ENCODE measurements at places on chromosomes 1 and 21.

DNA sequence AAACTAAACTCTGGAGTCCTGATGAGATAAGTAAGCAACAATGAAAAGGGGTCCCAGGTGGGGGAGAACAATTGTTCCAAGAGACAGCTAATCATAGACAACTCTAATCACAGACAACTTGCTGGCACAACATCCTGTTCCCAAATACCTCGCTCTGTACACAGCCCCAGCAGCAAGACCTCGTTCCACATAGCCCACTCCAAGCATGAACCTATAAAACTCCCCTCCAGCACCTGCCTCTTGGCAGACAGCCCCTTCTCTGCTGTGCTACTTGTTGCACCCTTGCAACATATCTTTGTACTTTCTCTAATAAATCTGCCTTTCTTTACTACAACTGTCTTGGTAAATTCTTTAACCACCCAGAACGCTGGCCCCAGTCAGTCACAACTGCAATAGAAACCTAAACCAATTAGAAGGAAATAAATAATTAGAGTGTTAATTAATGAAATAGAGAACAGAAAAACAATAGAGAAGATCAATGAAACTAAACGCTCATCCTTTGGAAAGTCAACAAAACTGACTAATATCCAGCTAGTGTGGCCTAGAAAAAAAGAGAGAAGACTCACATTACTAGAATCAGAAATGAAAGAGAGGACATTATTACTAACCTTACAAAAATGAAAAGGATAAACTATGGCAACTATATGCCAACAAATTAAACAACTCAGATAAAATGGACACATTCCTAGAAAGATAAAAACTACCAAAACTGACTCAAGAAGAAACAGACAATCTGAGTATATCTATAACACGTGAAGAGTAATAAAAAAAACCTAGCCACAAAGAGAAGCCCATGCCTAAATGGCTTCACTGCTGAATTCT, 36.1 kb downstream of the LRRC40 start:
- no peak for DNase-seq

DNA sequence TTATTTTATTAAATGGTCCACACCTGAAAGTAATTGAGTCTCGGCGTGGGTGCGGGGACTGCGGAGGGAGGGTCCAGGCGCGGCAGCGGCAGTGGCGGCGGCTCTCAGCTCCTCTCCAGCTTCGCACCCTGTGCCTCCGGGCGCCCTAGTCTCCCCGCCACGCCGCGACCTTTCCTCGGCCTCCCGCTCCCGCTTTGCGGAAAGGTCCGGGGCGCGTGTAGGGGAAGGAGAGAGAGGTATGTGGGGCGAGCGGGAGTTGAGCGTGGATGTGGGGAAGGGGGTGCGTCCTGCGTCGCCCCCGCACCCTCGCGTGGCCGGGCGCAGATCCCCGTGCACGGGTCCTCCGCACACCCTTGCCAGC, 13.4 kb upstream of the ALX3 start:
- DNase-seq: no peak

DNA sequence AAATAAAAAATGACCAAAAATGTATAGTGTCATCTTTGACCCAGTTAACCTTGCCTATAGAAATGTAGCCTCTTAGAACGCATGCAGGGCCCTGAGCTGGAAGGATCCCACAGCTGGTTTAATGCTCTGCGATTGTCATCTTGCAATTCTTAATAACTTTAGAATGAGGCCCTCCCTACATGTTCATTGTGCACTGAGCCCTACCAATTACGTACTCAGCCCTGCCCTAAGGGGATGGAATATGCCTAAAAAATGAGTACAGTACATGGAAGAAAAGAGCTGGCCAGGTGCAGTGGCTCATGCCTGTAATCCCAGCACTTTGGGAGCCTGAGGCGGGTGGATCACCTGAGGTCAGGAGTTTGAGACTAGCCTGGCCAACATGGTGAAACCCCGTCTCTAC, 57.8 kb upstream of the BCAR3 start:
- no peak for DNase-seq

- DNase-seq: no peak
These were observed 1.7 kb upstream of the PRDM16 start for GRCh38 chr1:3067301-3067670.

DNA sequence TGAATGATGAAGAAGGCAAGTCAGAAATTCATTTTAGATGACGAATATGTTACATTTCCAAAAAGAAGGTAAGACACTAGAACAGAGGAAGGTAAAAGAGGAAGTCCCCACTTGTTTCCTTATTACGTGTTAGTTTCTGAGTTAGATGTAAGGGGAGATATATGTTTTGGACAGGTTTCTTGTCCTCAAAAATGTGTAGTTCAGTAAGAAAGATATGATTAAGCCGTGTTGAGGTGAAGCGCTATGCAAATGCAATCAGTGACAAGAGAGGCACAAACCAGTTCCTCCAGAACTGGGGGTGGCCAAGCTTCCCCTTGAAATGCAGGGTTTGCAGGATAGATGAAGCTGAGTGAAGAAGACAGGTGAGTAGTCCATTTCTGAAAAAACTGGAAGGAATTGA, 293.3 kb upstream of the RUNX1 start:
- no peak for DNase-seq

GRCh38 chr1:201560328-201561194, 21.6 kb downstream of the NAV1 start:
- no peak for DNase-seq

- DNase-seq: no peak
These were observed 19.6 kb downstream of the TMCC2 start for GRCh38 chr1:205247130-205247921.

GRCh38 chr1:27144920-27145661, 9.8 kb downstream of the SLC9A1 start:
- no peak for DNase-seq

- no peak for DNase-seq
These were observed 62.5 kb upstream of the CNN3 start for GRCh38 chr1:94989398-94989797.

DNA sequence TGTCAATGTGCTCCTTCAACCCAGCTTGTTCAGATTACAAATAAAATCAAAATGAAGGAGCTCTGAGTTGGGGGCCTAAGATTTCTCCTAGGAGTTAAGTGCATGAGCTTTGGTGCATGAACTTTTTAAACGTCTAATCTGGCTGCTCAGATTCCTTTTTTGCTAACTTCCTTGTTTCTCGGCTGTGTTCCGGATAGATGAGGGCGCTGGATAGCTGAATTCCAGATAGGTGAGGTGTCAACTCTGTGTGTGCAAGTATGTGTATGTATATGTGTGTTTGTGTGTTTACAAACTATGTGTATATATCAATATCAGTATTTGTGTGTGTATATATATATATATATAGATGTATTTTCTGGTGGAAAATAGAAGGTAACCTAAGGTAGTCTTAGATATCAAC, 37.5 kb upstream of the RCAN3 start:
- no peak for DNase-seq

DNA sequence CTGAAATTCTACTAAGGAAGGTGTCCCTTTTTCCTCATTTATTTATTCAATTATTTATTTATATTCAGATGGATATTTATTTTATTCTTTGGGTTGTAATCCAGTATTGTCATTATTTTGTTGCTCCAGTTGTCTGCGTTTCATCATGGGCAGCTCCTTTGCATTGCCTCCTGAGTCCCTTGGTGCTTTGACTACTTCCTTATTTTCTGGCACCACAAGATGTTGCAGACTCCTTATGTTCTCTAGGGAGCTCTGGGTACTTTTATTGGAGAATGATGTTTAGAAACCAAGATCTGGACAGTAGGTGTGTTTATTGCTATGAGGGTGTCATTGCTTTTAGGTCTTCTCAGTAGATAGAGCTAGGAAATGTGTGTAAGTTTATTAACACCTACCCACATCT, 59.9 kb upstream of the ERRFI1 start:
- no peak for DNase-seq

- no peak for DNase-seq
These were observed 80.2 kb downstream of the COLGALT2 start for GRCh38 chr1:183957216-183957830.

DNA sequence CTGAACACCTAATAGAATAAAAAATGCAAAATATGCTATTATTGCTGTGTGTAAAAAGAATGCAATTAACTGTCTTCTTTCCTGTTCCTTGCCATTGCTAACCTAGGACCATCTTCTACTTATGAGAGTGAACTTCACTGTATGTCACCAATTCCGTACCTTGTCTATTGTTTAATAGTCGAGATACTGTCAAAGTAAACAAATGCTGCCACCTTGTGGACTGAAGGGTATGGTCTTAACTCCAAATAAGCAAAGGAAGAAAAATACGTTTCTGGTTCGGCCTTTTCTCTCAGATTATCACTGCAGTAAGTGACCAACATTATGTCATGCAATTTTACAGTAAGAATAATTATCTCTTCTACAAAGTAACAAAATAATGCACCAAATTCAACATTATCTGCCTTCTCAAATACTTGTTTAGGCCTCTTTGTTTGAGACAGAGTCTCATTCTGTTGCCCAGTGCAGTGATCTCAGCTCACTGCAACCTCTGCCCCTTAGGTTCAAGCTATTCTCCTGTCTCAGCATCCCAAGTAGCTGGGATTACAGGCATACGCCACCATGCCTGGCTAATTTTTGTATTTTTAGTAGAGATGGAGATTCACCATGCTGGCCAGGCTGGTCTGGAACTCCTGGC, 133.4 kb downstream of the COP1 start:
- DNase-seq: peak; percentile 14

GRCh38 chr1:234503193-234504050, 24.4 kb upstream of the TARBP1 start:
- no peak for DNase-seq

- no peak for DNase-seq
These were observed 159.5 kb downstream of the SLC45A1 start for GRCh38 chr1:8477166-8477982.

- no peak for DNase-seq
These were observed 18.4 kb upstream of the INPP5B start for GRCh38 chr1:37965301-37965700.

- no peak for DNase-seq
These were observed 31.3 kb downstream of the TRIM62 start for GRCh38 chr1:33150522-33150921.

DNA sequence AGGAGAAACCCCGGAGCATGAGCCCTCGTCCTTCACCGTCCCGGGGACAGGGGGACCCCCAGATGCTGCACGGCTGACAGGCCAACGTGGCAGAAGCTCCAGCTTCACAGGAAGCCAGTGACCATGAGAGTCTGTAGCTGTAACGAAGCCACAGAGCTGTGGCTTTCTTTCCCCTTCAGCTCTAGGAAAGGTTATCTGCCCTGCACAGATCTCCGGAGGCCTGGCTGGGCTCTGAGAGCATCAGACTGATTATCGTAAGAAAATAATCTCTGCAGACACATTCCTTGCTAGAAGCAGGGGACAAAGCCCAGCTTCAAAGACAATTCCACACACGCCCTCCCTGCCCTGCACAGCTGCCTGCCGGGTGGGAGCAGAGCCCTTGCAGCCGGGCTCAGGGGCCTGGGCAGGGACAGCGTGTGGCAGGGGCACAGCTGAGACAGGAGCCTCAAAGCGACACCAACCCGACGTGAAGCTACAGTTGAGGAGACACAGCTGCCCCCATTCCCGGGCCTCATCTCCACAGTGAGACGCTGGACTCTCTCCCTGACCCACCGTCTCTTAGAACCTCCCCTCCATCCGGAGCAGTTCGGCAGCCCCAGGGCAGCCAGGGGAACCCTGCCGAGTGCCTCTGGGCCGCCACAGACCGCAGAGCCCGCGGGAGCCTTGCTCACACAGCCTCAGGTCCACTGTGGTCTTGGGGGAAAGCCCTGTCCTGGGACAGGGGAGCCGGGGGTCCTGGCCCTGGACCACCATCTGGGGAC, 30.6 kb downstream of the POFUT2 start:
- no peak for DNase-seq

GRCh38 chr1:16258591-16259135, 21.7 kb upstream of the CPLANE2 start:
- no peak for DNase-seq

DNA sequence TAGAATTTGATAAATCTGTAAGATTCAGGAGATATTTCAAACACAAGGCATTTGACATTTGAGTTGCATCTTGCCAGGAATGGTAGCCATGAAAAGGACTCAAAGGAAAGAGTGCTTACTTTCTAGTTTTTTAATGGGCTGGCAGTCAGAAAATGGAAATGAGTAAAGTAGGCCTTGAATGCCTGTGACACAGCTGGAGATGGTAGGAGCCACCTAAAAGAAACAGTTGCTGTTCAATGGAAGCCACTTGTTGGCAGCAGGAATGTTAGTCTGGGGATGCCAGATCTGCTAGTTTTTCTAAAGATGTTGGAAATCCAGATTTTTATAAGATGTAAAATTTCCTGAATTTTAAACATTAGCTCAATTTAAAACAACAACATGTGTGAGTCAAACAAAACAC, 43.6 kb downstream of the CACHD1 start:
- DNase-seq: no peak

- no peak for DNase-seq
These were observed 21.4 kb upstream of the LYPD8 start for GRCh38 chr1:248776991-248777390.

GRCh38 chr1:233063462-233063861, 113.1 kb downstream of the NTPCR start:
- DNase-seq: no peak

DNA sequence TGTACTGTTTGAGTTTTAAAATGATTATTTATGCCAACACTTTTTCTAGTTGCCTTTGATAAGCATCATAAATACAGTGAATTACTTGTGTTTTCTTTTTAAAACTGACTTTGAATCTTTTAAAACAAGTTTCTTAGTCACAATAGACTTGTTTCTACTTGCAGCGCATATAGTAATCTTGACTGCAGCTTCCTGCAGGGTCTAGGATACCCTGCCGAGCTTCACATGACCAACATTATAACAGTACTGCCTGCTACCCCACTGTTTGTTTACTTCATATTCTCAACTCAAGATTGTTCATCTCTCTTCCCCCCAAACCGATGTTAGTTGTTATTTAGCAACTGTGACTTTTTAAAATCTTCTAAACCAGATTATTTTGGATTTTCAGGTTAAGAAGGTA, 751.3 kb upstream of the NEGR1 start:
- DNase-seq: no peak

DNA sequence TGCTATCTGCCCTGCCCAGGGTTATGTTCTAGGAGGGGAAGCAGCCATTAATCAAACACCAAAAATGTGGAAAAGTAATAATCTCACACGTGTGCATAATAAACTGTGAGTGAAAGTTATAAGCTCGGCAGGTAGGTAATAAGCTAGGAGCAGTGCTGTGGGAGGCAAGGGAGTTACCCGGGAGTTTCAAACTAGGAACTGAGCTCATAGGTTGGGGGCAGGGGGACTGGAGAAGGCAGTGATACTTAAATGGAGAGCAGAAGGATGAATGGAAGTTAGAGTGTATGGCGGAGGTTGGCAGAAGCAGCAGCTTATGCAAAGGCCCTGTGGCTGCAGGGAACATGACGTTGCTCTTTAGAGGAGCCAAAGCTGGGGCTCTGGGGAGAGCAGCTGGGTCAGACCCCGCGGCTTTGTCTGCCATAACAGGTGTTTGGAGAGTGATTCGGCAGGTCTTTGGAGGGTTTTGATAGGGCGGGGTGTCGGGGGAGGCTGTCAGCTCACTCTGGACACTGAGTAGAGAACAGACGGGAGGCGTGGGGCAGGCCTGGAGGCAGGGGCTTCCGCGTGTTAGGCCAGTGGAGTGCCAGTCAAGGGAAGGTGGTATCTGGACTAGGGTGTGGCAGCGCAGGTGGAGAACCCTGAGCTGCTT, 20.0 kb downstream of the PTPRF start:
- DNase-seq: no peak

- DNase-seq: no peak
These were observed 29.0 kb upstream of the KCNK1 start for GRCh38 chr1:233584931-233585330.

GRCh38 chr21:17513214-17514123, 626 bp downstream of the CXADR start:
- no peak for DNase-seq

Data from activated T-cell treated with anti-CD3 and anti-CD28 coated beads for 24 hours (primary cell).